ENCODE measurements at places on chromosomes 16 and 17. TPM values are rescaled to one million over a fixed set of nuclear protein-coding genes. Genes with fewer than 3 reads are reported as not detected.

Gene COIL
- 17.3 TPM for total RNA-seq

Gene ZP2
- total RNA-seq: not detected

Gene CENPX
- 201 TPM for total RNA-seq

Gene HBA2
- not detected for total RNA-seq

Gene EXOSC6
- total RNA-seq: 18.8 TPM

Gene TK1
- 220 TPM for total RNA-seq

Gene ACSM2A
- not detected for total RNA-seq

Gene MYH1
- total RNA-seq: not detected

Gene BEAN1
- total RNA-seq: 3.8 TPM

Gene OSGIN1
- total RNA-seq: 40.0 TPM

Gene CCL17
- not detected for total RNA-seq

Gene C16orf86
- 0.45 TPM for total RNA-seq

Gene CLEC10A
- total RNA-seq: not detected

Gene NEUROD2
- total RNA-seq: 0.18 TPM

Gene SLC6A4
- total RNA-seq: not detected

Gene HP
- total RNA-seq: 0.51 TPM

Gene NUPR1
- total RNA-seq: 21.8 TPM

Gene TNFSF12
- total RNA-seq: 12.3 TPM

Gene SALL1
- 0.56 TPM for total RNA-seq

Gene CCNF
- 24.0 TPM for total RNA-seq

Gene KRTAP4-5
- total RNA-seq: not detected

Gene FMNL1
- 38.6 TPM for total RNA-seq

Gene CES5A
- not detected for total RNA-seq

Gene TTLL6
- 0.46 TPM for total RNA-seq

Gene ST6GALNAC2
- total RNA-seq: 0.98 TPM

Gene RPS2
- 5,076 TPM for total RNA-seq

Gene TLCD3B
- total RNA-seq: not detected

Gene PDK2
- 18.4 TPM for total RNA-seq

Gene OR4D1
- not detected for total RNA-seq

Gene TP53I13
- total RNA-seq: 112 TPM

Gene CCR7
- total RNA-seq: 1.3 TPM

Gene BAHCC1
- 12.9 TPM for total RNA-seq

Gene MYOCD
- 1.0 TPM for total RNA-seq

Gene ZNF423
- total RNA-seq: 0.07 TPM

Gene CDT1
- 16.4 TPM for total RNA-seq

Gene ITGAD
- total RNA-seq: not detected

Gene YBX2
- 0.47 TPM for total RNA-seq

Gene TBC1D28
- total RNA-seq: not detected

Gene SHISA6
- total RNA-seq: not detected

Gene PSMD12
- total RNA-seq: 95.3 TPM

Gene CACNG1
- 0.37 TPM for total RNA-seq

All from A549 treated with ZK216348 at 1 μM for 4 hours (cell line).